ENCODE measurements at places on chromosomes 3 and 15.

GRCh38 chr3:159668990-159669476 is 319.6 kb upstream of the IL12A start:
- peak; percentile 78 for DNase-seq

GRCh38 chr3:171878461-171879225 is 35.5 kb downstream of the TMEM212 start:
- DNase-seq = no peak

GRCh38 chr3:168684519-168684918 is 588.8 kb upstream of the GOLIM4 start:
- DNase-seq = no peak

DNA sequence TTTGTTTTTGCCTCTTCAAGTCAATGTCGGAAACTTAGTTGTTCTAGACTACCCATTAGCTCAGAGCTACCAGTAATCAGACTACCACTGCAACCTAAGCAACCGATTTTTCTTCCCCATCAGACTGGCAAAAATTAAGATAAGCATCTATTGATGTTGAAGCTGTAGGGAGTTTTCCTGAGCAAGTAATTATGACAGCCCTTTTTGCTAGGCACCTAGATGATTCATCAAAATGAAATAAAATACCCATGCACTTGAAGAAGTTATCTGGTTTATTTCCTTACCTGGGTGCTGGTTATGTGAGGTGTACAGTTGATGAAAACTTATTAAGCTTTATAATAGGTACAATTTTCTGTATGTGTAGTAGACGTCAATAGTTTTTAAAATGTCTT is 554 bp upstream of the COMMD4 start:
- no peak for DNase-seq

DNA sequence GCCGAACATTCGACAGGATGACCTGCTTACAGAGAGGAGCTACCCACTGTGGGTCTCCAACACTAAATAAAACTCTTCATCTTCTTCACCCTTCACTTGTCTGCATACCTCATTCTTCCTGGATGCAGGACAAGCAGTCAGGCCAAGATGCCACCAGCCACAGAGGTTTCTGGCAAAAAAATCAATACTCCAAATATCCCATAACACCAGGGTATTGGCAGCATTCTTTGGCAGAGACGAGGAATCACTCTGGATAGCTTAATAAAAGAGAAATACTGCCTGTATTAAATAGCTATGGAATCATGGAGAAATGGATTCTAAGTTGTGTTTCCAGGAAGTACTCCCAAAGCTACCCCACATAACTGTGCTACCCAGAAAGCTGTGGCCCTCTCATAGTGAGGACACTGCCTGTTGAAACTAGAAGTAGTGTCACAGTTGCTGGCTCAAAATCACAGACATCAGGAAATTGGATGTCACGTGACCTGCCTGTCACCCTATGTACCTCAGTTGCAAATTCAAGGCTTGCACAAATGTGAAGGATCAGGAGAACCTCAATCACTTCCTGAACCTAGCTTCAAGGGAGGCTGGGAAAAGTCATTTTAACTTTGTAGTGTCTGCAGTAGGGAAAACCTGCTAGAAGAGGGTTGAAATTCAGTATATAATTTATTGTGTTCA is 11.0 kb upstream of the LRRC31 start:
- no peak for DNase-seq

Data from kidney glomerular epithelial cell (primary cell).